Activated T-cell treated with anti-CD3 and anti-CD28 coated beads, Interleukin-2, amount 50 U/mL, for 1 hour (primary cell): ENCODE measurements at places on chromosomes 5 and 9.

DNA sequence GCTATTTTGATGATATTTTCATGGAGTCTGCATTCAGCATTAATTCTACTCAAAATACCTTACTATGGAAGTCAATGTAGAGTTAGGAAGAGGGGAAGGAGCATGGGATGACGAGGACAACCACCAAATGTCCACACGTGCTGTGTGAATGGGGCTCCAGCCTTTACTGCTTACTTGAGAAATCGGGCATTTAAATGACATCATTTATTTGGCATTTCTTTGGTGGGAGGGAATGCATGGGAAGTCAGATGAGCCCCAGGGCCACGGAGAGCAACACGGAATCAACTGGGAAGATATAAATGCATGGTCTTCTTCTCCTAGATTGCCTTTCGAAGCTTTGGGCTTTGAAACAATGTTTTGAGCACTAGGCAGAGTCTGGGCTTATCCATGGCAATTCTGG, 458.5 kb upstream of the KLF4 start:
- no peak for DNase-seq

DNA sequence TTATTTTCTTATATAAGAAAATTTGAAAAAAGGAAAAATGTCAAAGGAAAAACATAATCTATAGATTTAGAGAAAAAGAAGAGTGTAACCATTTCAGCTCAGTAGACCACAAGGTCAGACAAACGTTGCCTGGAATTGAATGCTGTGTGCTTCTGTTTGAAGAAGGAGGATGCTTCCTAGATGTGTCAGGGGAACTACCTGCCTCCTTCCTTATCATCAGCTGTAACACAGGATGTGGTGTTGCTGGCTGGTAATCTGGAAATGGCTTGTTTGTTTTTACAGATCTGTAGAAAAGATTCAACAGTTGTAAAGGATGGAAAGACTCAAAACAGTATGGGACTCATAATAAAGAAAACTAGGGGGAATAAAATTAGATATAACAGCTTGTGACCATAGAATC, 160.7 kb upstream of the MEF2C start:
- no peak for DNase-seq

DNA sequence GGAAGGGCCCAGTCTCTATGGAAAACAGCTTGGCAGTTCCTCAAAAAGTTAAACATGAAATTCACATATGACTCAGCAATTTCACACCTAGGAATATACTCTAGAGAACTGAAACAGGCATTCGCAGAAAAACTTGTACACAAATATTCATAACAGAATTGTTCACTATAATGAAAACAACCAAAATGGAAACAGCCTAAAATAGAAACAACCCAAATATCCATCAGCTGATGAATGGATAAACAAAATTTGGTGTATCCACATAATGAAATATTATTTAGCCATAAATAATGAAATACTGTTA, 4.8 kb upstream of the GPR150 start:
- DNase-seq = no peak

GRCh38 chr5:81241961-81242648, 9.0 kb downstream of the CKMT2 start:
- no peak for DNase-seq
